Neural crest cell (in vitro differentiated cells): ENCODE measurements at places on chromosomes 3 and 15.

DNA sequence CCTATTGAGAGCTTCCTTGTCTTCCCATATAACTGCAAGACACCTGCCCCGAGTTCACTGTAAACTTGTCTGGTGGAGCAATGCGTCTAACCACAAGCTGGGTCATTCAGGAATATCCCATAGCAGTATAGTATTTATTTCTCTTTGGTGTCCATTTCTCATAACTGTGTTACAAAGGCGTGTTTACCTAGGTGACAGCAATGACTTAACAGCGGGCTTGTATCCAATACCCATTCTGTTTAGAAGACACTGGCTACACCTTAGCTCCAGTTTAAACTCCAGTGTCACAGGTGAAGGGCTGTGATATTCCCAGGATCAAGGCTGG, 24.3 kb downstream of the ATP10A start:
- no peak for DNase-seq
- H3K4me1 ChIP-seq, result no peaks in the 10 kb centered on the region
- no peaks in the 10 kb centered on the region for H3K27me3 ChIP-seq
- no peak overlapping the region for H3K4me3 ChIP-seq

DNA sequence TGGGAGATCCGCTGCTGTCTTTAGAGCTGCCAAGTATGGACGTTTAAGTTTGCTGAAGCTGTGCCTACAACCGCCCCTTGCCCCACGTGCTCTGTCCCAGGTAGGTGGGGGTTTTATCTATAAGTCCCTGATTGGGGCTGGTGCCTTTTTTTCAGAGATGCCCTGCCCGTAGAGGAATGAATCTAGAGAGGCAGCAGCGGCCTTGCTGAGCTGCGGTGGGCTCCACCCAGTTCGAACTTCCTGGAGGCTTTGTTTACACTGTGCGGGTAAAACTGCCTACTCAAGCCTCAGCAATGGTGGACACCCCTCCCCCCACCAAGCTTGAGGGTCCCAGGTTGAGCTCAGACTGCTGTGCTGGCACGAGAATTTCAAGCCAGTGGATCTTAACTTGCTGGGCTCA, 83.4 kb upstream of the FGF7 start:
- no peak overlapping the region for H3K4me3 ChIP-seq
- H3K27ac ChIP-seq, result no peak overlapping the region
- DNase-seq, result no peak
- H3K4me1 ChIP-seq, result peaks cover 5% of the 10 kb centered on the region

DNA sequence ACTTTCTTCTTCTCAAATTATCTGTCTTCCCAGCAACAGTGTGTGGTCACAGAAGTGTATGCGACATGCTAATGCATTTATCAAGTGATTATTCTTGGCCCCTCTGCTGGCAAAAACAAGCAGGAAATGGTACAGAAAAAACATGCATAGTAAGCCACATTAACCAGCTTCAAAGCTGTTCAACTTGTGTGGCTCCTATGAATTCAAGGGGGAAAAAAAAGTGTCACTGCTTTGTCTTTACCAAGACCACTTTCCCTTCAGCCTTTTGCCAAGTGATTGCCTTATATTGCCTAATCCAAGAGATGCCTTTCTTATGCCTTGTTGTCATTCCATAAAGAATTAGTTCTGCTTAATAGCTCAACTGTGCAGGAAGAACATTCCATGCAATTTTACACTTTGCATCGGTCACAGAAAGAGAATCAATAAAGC, 39.1 kb downstream of the PRTG start:
- H3K27me3 ChIP-seq, result no peaks in the 10 kb centered on the region
- H3K27ac ChIP-seq, result no peak overlapping the region
- peaks cover 7% of the 10 kb centered on the region for H3K36me3 ChIP-seq

DNA sequence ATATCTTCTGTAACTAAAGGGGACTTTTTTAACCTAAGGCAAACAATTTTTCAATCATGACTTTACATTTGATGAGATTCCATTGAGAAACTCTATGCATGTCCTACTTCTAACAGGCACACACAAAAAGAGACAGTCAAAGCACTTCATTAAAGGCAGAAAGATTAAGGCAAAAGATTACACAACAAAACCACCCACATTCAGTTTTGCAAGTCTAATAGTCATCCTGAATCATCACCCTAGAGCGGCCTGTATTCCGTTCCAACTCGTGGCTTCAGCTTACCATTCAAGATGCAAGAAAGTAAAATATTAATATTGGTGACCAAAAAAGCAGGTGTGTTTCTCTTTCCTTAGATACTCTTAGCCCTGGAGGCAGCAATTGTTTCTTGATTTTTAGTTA, 205.9 kb downstream of the P3H2 start:
- H3K27me3 ChIP-seq, result no peaks in the 10 kb centered on the region
- no peaks in the 10 kb centered on the region for H3K4me1 ChIP-seq
- H3K4me3 ChIP-seq, result no peak overlapping the region
- no peak overlapping the region for H3K27ac ChIP-seq

DNA sequence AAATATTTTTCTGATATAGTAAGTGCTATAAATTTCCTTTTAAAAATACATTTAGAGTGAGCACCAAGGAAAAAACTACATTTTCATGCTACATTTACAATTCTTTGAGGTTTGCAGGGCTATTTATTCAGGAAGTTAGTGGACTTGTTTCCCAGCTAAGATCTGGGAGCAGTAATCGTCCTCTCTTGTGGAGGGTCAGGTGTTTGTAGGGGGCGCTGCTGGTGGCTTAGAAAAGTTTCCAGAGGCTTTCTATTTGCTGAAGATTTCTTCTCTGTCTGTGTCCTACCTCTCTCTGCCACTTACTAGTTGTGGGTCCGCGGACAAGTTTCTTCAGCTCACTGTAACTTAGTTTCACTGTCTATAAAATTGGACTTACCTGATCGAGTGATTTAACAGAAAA, 163.9 kb downstream of the PEX5L start:
- H3K27me3 ChIP-seq, result no peaks in the 10 kb centered on the region
- no peak overlapping the region for H3K4me3 ChIP-seq
- H3K27ac ChIP-seq, result no peak overlapping the region

DNA sequence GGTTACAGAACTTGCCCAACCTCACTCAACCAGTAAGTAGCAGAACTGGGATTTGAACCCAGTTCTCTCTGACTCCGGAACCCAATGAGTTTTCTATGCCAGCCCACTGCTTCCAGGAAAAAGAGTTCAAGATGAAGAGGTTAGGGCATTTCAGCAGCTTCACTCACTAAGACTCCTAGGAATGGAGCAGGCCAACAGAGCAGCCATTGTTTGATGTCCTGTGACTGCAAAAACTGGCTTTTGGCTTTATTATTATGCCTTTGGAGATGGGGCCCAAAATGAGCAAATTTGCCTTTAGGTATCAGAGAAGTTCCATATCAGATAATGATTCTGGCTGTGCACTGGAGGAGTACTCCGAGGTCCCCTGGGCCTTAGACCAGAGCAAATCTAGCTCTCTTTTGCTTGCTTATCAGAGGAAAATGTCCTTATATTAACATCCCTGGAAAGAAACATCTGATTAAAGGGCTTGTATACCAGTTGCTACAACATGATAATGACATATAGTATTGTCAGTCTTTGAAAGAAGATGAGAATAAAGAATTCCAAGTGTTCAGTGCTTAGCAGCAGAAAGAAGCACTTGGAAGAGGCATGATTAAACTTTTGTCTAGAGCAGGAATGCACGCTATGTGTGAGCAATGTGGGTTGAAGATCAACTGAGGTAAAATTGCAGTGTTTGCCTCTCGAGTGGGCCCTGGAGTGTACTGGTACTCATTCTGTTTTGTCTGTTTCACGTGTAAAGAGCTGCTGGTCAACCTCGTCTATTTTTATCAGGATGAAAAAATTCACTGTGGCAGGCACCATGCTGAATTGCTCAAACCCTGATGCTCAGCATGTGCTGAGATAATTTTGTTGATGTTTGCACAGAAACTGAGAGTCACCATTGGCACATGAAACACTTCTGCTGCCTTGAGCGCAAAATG, 21.8 kb upstream of the KLHL24 start:
- H3K27me3 ChIP-seq, result no peaks in the 10 kb centered on the region
- no peak overlapping the region for H3K4me3 ChIP-seq
- no peak for DNase-seq
- peaks cover 23% of the 10 kb centered on the region for H3K4me1 ChIP-seq

DNA sequence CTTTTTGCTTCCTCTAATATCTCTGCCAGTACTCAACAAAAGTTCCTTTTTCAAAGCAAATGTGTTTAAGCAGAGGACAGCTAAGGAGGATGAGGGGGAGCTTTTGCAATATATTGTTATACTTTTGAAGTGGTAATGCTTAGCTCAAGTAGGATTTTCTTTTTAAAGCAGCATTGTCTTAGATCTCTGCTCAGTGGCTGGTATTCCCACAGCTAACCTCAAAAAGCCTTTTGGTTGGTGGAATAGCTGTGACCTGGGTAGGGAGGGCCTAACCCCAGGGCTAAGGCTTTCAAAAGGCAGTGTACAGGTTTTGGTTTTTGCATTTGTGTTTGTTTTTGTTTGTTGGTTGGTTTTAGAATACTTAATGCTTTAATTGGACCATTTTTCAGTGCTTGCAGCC, 76.1 kb downstream of the UBP1 start:
- no peak overlapping the region for H3K27ac ChIP-seq
- no peak overlapping the region for H3K4me3 ChIP-seq
- peaks cover 6% of the 10 kb centered on the region for H3K4me1 ChIP-seq
- H3K27me3 ChIP-seq, result no peaks in the 10 kb centered on the region
- H3K36me3 ChIP-seq, result peaks cover 3% of the 10 kb centered on the region

DNA sequence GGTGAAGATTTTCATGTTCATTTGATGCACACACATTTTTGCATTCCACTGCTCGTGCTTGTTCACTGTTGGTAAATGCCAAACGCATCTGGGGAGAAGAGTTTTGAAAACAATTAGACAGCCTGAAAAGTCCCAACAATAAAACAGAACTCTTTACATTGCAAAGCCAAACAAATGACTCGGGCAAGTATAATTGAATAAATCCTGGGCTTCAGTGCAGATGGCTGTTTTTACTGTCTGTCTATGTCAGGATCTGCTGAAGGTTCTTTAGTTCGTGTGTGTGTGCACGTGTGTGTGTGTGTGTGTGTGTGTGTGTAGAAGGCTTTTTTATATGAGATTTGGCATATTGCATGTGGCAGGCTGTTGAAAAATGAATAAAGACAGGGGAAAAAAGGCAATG, 277.5 kb upstream of the CDIN1 start:
- no peak for DNase-seq
- peaks cover 4% of the 10 kb centered on the region for H3K27me3 ChIP-seq
- no peak overlapping the region for H3K27ac ChIP-seq

GRCh38 chr15:38229705-38230310, 22.8 kb upstream of the SPRED1 start:
- H3K27ac ChIP-seq, result no peak overlapping the region
- no peaks in the 10 kb centered on the region for H3K36me3 ChIP-seq
- DNase-seq, result no peak
- H3K4me1 ChIP-seq, result peaks cover 44% of the 10 kb centered on the region
- no peaks in the 10 kb centered on the region for H3K27me3 ChIP-seq

DNA sequence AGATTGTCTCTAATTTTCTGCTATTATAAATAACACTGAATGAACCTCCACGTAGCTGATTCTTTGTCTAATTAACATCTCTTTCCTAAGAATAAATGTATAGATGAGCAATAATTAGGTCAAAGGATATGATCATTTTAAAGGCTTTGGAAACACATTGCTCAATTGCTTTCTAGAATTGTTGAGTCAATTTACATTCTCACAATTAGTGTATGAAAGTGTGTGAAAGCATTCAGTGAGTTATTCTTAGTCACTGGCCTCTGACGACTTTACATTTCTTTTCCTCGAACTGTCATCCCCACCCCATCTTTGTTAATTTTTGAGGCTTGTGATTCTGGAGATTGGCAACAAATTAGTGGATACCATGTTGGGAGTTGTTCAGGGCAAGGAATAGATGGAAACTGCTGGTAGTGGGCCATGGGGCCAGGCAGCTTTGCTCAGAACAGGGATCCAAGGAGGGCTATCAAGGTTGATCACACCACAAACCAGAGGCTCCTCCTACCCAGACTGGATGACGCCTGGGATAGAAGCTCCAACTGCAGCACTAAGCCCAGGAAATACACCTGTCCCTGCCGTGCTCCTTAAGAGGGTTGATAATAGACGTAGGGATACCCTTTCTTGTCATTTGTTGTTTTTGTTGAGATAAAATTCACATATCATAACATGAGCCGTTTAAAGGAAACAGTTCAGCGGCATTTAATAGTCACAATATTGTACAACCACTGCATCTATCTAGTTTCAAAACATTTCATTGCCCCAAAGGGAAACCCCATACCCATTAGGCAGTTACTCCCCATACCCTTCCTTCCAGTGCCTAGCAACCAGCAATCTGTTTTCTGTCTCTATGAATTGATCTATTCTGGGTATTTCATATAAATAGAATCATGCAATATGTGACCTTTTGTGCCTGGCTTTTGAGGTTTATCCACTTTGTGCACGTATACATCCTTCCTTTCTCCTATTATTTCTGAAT, 27.9 kb downstream of the EIF1B start:
- H3K4me1 ChIP-seq, result no peaks in the 10 kb centered on the region
- H3K27me3 ChIP-seq, result no peaks in the 10 kb centered on the region
- no peaks in the 10 kb centered on the region for H3K36me3 ChIP-seq
- no peak overlapping the region for H3K27ac ChIP-seq

DNA sequence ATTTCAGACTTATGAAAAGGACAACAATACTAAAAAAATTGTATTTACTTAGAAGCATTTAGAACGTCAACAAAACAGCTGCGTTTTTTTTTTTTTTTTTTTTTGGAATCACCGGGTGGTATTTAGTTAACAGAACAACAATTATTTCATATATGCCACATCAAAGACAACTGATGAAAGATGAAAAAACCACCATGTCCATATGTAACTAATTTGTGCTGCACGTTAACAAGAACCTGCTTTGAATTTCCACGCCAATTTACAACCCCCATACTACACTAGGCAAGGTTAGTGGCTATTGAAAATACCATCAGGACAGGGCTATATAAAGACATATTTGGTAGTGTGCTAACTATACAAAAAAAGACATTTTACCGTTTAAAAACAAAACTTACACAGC, 189.3 kb upstream of the ROBO1 start:
- H3K4me1 ChIP-seq, result peaks cover 11% of the 10 kb centered on the region
- no peak for DNase-seq
- H3K4me3 ChIP-seq, result no peak overlapping the region
- no peak overlapping the region for H3K27ac ChIP-seq

GRCh38 chr3:139547666-139548065, 8.1 kb upstream of the RBP1 start:
- H3K36me3 ChIP-seq, result peaks cover 5% of the 10 kb centered on the region
- H3K27ac ChIP-seq, result no peak overlapping the region
- H3K4me3 ChIP-seq, result no peak overlapping the region
- peaks cover 7% of the 10 kb centered on the region for H3K4me1 ChIP-seq

DNA sequence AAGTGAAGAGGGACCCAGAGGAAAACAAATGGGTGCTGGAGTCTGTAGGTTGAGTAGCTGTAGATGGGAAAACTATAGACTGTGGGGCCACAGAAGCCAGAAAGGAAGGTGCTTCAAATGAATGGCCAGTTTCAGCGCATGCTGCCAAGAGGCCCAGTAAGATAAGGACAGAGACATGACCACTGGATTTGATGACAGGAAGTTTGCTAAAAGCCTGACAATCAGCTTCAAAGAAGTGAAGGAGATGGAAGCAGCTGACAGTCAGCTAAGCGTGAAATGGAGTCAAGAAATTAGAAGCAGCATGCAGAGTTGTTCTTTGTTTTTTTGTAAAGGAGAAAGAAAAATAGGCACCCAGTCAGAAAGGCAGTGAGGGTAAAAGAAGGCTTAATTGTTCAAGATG, 24.9 kb downstream of the TXNRD3 start:
- H3K4me1 ChIP-seq, result peaks cover 19% of the 10 kb centered on the region
- H3K36me3 ChIP-seq, result peaks cover 17% of the 10 kb centered on the region
- no peak for DNase-seq
- H3K27me3 ChIP-seq, result no peaks in the 10 kb centered on the region

GRCh38 chr15:37098468-37099318, 1.7 kb downstream of the MEIS2 start:
- no peak for DNase-seq
- H3K36me3 ChIP-seq, result peaks cover 14% of the 10 kb centered on the region
- peak overlapping the region; percentile 99 for H3K4me3 ChIP-seq
- H3K27me3 ChIP-seq, result peaks cover 92% of the 10 kb centered on the region
- H3K27ac ChIP-seq, result peak overlapping the region; percentile 98
